ENCODE measurements at places on chromosomes 4 and X.

GRCh38 chr4:168833881-168834280 lies 176.2 kb downstream of the CBR4 start:
- DNase-seq, result no peak

GRCh38 chr4:88107406-88108107 lies 50.9 kb downstream of the ABCG2 start:
- no peak for DNase-seq

DNA sequence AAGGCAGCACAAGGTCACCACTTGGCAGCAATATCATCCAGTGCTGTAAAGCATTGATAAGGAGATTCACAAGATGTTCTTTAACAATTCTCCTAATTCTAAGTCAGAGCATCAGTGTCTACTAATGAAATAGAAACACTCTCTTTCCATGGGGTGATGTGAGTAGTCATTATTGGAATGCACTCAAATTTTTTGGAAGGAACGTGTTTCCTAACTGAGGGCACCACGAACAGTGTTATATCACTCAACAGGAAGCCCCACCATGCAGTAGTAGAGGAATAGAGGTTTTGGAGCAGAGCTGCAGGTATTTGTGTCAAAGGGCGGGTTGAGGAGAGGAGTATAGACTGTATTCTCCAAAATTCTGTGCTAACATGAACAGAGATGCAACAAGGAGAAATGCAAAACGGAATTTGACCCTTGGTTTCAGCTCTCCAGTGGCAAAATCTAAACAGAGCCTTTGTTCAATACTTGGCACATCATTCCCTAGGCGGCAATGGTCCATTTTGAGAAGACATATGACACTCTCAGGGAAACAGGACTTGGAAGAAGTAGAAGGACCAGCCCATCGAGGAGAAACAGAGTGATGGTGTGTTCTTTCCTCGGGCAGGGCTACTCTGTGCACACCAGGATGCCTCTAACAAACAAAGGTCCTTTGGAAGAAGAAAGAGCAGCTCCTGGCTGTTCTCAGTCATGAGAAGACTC lies 98.9 kb downstream of the CPEB2 start:
- no peak for DNase-seq

GRCh38 chrX:2697741-2698299 lies 6.7 kb downstream of the CD99 start:
- no peak for DNase-seq

DNA sequence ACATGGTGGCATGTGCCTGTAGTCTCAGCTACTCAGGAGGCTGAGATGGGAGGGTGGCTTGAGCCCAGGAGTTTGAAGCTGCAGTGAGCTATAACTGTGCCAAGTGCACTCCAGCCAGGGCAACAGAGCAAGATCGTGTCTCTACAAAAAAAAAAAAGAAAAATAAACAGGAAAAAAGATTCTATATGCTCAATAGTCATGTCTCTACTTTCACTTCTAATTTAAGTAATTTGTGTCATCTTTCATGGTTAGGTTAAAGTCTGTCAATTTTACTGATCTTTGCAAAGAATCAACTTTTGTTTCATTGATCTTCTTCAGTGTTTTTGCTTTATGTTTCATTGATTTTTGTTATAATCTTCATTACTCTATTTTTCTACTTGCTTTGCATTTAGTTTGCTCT lies 106.2 kb upstream of the MAB21L2 start:
- DNase-seq, result no peak

DNA sequence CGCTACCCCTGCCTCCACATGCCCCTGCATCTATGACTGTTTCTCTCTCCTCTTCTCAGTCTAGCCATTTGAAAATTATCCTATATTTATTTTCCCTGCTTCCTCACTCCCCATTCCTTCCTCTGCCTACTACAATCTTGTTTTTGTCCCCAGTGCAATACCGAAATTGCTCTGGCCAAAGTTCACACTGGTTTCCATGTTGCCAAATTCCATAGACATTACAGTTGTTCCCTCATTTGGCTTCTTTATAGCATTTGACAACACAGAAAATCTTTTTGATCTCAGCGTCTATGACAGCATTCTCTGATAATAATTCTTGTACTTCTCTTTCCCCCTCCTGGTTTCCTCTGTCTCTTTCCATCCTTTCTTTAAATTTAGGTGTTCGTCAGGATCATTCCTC lies 99.4 kb downstream of the GPR82 start:
- no peak for DNase-seq

DNA sequence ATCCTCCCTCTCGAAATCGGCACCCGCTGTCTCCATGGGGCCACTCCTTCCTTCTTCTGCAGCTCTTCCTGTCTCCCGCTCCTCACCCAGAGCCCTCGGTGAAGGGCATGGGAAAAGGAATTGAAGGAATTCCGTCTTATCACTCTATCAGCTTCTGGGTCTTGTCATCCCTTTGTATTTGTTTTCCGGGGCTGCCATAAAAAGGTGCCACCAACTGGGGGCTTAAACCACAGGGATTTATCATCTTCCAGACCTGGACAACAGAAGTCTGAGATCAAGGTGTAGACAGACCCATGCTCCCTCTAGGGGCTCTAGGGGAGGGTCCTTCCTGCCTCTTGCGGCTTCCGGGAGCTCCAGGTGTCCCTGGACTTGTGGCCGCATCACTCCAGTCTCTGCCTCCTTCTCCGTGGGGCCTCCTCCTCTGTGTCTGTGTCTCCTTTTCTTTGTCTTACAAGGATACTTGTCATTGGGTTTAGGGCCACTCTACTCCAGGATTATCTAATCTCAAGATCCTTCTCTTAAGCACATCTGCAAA lies 24.0 kb downstream of the CD99 start:
- DNase-seq, result no peak

- peak; percentile 32 for DNase-seq
These were observed 175.3 kb downstream of the QDPR start for GRCh38 chr4:17336524-17336961.

- no peak for DNase-seq
These were observed 21.9 kb downstream of the ACSL1 start for GRCh38 chr4:184803874-184804273.

DNA sequence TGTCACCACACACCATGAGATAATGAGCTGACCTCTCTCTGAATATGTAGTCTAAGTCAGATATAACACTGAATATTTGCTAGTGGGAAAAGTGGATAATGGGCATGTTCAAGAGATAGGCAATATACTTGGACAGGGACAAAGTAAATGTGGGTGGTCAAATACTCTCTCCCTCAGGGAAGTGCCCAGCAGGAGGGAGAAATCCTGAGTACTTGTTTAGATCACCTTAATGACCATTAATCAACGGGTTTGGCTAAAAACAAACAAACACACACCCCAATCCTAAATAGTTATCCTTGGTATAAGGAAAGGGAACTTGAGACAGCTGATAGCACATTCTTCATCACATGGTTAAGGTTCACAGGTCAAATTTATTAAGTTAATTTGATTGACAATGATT lies 933.5 kb downstream of the C4orf33 start:
- DNase-seq, result no peak

DNA sequence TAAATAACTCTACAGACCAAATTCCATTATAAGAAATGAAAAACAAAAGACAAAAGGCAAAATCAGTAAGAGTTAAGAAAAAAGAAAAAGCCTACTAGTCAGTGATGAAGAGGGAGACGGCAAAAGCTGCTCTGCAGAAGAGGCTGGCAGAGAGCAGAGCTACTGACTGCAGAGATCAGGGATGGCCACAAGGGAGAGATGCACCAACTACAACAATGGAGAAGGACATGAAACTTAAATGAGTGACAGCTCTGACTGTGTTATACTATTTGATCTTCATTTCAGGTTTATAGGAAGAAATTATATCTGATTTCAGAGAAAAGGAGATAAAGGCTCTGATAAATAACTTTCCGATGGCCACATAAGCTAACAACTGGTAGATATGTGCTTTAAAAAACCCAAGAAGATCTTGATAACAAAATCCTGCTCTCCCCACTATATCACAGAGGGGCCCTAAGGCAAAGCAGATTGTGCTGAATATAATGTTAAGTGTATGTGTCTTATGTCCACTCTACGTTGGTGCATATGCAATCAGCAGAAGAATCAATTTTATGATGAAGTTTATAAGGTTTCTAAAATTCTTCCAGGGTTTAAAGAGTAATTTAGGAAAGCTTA lies 58.4 kb upstream of the COX18 start:
- DNase-seq, result no peak

- DNase-seq, result no peak
These were observed 6.5 kb downstream of the DMD start for GRCh38 chrX:33204889-33205288.

- DNase-seq, result no peak
These were observed 20.9 kb downstream of the APOOL start for GRCh38 chrX:85024562-85024961.

- DNase-seq, result no peak
These were observed 100.6 kb downstream of the KCNIP4 start for GRCh38 chr4:21848021-21848420.

DNA sequence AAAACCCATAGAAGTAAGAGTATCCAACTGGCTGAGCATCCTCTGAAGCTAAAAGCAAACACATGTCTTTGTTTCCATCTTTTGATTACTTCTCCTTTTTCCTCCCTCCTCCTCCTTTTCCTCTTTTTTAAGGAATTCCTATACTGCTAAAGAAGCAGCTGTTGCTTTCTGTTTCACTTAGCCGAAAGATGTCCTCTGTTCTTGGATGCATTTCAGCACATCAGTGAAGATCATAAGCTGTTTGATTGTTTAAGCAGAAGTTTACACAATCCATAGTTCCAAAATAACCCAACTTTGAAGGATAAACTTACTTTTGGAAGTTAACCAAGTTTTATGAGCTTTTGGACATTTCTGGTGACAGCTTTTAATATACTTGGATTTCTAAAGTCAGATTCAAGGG lies 55.1 kb upstream of the TNIP3 start:
- no peak for DNase-seq

DNA sequence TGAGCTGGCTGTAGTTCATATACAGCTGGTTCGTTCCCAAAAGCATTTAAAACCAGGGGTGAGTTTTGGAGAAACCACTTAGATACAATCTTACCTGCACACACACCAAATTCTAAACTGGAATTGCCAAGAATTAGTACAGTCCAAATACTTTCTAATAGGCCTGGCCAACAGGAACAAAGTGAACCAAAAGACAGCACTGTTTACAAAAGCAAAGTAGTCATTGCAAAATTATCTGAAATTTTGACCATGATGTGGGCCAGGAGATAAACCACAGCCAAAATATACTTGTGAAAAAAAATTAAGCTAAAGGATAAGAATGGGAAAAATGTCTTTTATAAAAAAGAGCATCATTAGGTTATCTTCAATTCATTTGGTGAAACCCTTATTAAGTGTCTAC lies 37.9 kb upstream of the NAP1L5 start:
- no peak for DNase-seq

DNA sequence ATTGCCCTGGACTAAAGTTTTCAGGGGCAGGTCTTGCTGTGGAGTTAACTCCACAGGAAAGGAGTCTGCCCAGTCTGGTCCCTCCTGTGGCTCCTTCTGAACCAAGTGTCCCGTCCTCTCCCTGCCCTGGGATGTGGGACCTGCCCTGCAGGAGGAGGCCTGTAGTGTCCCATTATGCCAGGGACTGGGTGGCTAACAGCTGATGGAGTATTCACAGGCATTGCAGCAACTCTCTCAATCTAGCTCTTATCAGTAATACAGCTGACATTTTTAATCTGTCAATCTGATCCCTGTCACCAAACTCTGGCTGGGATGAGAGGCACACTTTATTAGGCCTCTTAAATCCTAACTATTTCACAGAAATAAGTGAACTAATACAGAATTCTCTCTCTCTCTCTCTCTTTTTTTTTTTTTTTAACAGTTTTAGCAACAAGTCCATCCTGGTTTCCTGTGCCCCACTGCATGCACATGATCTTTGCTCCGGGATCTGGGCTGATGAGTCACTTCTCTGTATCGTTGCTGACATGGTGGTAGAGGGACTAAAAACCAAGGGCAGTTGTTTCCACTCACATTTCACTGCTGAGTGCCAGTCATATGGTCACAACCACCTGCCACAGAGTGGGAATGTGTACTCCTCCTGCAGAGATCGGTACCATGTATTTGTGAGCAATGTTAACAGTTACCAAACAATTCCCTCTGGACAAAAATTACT lies 39.1 kb downstream of the HAND2 start:
- no peak for DNase-seq

- DNase-seq, result no peak
These were observed 388.7 kb downstream of the FAT4 start for GRCh38 chr4:125703443-125703842.

- no peak for DNase-seq
These were observed 23.7 kb upstream of the UNC5C start for GRCh38 chr4:95572304-95572991.

DNA sequence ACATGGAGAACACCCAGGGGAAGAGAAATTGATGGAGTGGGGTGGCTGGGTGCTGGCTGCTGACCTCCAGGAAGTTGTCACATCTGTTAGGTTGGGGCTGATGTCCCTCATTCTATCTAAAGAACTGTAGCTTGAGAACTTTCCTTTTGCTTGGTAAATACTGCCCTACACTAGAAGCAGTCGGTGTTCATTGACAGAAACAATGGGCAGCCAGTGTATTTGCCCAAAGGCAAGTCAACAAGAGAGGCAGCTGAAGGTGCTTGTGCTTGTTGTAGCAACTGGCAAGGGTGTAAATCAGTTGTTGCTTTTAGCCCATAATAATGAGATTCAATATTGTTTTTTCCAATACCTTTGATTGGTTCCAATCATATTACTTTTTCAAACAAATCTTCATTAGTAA lies 956 bp downstream of the TMEM154 start:
- no peak for DNase-seq

GRCh38 chr4:138804711-138805110 lies 210.9 kb upstream of the NOCT start:
- no peak for DNase-seq

DNA sequence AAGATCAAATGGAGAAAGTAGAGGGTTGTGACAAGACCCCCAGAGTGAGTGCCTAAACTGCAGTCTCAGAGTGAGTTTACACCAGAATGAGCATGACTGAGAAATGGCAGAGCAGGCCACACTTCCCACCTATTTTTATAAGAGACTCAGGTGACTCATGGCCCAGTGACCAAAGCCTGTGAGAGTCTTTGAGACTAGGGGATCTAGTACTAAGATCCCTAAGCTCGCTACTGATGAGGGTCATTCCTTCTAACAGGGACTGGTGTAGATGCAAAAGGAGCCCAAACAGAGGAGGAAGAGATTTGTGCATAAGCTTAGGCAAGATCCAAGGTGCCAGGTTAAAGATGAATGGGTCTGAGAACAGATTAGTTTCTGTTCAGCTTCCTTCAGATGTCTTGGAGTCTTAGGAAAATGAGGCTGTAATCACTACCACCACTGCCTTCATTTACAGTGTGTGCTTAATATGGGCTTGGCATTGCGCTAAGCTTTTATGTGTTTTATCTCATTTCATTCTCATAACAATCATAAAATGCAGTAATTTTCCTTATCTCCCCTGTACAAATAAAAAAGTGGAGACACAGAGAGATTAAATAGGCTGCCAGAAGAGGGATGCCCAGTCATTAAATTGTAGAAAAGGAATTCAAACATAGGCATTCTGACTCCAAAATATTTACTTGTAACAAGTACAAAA lies 62.8 kb downstream of the RWDD4 start:
- DNase-seq, result no peak

GRCh38 chr4:8581094-8581861 lies 1.1 kb downstream of the GPR78 start:
- no peak for DNase-seq

GRCh38 chr4:74056114-74056857 lies 17.8 kb upstream of the CXCL3 start:
- DNase-seq, result no peak

- no peak for DNase-seq
These were observed 731.4 kb downstream of the FAT4 start for GRCh38 chr4:126046081-126046614.

GRCh38 chr4:39287223-39287622 lies 78.9 kb downstream of the RFC1 start:
- no peak for DNase-seq

Data from stimulated activated CD4-positive, alpha-beta T cell treated with anti-CD3 and anti-CD28 coated beads, Interleukin-1b, Interleukin-23, amount 100 ng/mL, for 1 hour (primary cell).